ENCODE measurements at places on chromosomes 1 and 21. TPM values are rescaled to one million over a fixed set of nuclear protein-coding genes. Genes with fewer than 3 reads are reported as not detected.
A peak's percentile ranks its signal among the peaks of the same experiment; 100 is the strongest.

GRCh38 chr1:171654201-171654941 lies 1.9 kb upstream of the MYOC start:
- DNase-seq = no peak

DNA sequence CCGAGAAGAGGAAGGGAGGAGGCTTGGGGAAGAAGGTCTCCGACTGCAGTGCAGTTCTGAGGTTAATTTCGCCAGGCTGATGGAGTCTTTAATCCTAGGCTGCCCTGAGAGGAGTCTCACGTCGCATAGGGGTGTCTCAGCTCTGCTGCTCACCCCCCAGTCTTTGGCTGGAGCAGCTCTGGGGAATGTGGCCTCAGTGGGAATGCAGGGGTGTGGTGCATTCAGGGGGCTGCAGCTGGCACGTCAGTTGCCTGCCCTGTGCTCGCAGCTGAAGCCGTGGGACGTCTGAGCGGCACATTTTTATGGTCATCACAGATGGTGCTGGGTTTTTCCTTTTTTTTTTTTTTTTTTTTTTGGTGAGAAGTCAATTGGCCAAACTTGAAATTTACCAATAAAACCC lies 38.2 kb downstream of the ACTN2 start:
- no peak for DNase-seq

The ELAVL4 gene
- total RNA-seq = not detected

DNA sequence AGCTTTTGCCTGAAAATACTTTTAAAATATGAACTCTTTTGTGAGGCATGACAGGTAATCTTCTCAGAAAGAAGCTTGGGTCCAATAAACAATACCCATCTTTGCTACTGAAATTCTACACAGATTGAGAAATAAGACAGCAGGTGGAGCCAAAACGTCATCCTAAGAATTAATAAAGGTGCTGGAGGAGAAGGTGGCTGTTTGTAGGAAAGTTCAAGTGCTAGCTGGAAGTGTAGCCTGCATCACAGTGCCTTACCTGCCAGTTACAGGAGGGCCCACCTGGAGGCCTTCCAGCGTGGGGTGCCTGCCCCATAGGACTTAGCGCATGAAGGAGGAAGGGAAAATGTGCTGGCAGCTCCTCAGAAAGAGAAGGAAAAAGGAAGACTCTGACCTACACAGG lies 93.7 kb downstream of the TTC3 start:
- DNase-seq = peak; percentile 21

DNA sequence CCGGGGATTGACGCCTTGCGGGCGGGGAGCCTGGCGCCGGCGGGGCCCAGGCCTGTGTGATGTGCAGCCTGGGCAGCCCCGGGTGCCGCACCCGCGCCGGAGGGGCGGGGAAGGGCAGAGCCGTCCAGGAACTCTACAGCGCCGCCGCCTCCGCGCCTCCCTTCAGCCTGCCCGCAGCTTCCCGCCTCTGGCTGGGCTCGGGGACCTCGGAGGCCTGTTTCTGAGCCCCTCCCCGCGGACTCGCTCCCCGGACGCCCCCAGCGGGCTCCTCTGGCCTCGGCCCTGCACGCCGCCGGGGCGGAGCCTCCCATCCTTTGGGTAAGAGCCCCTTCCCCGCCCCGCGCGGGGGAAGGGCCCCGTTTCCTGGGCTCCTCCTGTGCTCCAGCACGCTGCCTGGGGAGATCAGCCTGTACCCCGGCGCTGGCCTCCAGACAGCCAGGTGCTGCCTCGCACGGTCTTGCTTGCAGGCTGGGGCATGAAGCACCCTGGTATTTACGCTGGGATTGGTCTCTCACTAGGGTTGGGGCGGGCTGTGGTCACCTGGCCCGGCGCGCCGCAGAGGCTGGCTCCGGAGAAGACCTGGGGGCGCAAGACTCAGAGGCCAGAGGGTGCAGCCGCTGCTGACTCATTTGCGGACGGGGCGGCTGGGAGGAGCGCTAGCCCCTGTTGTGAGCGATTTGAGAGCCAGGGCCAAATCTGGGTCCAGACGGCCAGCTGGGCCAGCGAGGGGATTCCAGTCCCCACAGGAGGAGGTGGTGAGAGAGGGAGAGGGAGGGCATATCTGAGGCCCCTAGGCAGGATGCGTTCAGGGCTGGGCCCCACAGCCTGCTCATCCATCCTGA lies 5.7 kb upstream of the ACOT11 start:
- peak; percentile 99 for DNase-seq

DNA sequence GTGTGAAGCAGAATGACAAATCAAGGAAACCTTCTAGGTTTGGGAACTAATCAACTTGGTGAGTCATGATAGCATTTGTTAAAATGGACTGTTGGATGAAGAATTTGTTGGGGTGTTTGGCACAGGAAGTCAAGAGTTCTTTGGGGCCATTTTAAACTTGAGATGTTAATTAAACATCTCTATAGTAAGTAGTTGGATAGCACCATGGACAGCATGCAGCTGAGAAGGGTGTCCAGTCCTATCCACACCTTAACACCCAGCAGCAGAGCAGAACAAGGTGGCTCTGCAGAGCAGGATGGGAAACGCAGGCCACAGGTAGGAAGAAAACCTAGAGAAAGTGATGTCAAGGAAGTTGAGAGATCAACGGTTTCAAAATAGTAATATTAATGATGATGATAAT lies 52.5 kb downstream of the TNR start:
- no peak for DNase-seq

DNA sequence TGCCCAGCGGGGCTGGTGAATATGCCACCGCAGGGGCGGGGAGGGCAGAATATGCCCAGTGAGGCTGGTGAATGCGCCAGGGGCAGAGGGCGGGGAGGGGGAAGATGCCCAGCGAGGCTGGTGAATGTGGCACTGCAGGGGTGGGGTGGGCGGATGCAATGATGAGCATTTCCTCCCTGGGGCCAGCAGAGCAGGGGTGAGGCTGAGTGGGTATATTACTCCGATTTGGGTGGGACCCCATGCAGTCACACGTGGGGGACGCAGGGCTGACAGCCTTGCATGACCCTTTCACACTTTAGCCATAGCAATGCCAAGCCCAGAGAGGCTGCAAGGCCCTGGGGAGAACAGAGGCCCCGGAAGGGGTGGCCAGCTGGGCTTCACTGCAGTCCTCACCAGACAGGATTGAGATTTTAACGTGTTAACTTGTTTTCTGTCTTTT lies 9.3 kb upstream of the SLX9 start:
- no peak for DNase-seq

DNA sequence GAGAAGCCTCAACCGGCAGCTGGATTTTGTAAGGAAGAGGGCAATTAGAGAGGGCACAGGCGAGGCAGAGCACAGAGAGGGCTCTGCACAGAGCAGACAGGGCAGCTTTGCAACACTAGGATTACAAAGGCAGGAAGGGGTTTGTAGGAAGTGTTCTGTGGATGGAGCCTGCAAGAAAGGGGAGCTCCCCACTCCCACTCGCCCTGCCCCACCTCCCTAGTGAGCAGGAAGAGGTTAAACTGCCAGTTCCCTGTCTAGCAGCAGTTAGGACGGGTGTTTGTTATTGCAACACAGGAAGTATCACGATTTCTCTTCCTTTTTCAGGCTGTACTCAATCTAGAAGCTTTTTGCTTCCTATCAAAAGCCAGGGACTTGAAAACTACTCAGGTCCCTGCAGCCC lies 63.3 kb upstream of the LRRC8D start:
- DNase-seq = no peak

DNA sequence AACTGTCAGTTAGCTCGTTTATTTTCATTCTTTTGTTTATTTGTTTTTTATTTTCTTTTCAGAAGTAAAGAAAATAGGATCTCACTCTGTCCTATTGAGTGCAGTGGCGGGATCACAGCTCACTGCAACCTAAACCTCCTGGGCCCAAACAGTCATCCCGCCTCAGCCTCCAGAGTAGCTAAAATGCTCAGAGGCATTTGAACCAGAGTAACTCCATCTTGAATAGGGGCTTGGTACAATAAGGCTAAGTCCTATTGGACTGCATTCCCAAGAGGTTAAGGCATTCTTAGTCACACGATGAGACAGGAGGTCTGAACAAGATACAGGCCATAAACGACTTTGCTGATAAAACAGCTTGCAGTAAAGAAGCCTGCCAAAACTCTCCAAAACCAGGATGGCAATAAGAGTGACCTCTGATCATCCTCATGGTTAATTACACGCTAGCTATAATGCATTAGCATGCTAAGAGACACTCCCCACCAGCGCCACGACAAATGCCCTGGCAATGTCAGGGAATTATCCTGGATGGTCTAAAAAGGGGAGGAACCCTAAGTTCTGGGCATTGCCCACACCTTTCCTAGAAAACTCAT lies 13.1 kb upstream of the COP1 start:
- DNase-seq = no peak

The EDN2 gene
- total RNA-seq = 0.56 TPM

GRCh38 chr1:50986653-50987052 lies 16.6 kb downstream of the CDKN2C start:
- no peak for DNase-seq

GRCh38 chr1:197994907-197995407 lies 77.8 kb downstream of the LHX9 start:
- no peak for DNase-seq

- DNase-seq = no peak
Measured at GRCh38 chr1:163980394-163980793, 578.6 kb upstream of the PBX1 start.

The LRRC8C gene
- 6.5 TPM for total RNA-seq

GRCh38 chr1:157849229-157849875 lies 7.7 kb upstream of the CD5L start:
- no peak for DNase-seq

The PRRX1 gene
- not detected for total RNA-seq

The CLDN17 gene
- not detected for total RNA-seq

The MARCKSL1 gene
- 13.0 TPM for total RNA-seq

The BSND gene
- not detected for total RNA-seq

DNA sequence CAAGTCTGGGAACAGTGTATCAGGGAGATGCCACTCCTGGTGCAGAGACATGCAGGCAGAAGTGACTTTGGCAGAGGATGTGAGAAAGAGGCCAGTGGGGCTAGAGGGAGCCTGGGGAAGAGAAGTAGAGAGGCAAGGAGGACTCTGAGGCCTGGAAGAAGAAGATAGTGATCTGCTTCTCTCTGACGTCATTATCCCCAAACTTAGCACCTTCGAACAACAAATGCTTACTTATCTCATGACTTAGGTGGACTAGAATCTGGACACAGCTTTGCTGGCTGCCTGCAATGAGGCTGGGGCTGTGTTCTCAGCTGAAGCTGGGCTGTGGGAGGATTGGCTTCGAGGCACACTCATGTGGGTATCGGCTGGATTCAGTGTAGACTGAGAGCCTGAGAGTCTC lies 44.5 kb upstream of the ZNF678 start:
- DNase-seq = no peak

The OR6K3 gene
- not detected for total RNA-seq

The TDRD5 gene
- not detected for total RNA-seq

GRCh38 chr1:95282518-95282895 lies 48.5 kb downstream of the RWDD3 start:
- no peak for DNase-seq

Data from mammary epithelial cell (primary cell).